ENCODE measurements at places on chromosomes 6 and 20.

DNA sequence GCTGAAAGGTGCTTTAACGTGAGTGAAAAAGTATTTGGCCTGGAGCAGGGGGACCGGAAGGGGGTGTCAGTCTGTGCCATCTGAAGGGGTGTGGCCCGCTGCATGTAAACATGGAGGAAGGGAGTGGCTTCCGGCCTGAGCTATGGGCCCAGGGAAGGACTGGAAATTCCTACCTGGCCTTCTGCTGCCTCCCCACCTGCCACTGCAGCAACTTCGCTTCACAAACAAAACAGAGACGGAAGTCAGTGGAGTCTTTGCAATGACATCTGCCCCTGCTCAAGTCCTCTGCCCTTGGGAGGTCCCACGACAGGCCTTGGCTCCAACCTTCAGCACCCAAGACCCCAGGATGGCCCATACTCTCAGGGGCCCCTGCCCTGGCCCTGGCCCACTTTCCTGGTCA is 28.1 kb upstream of the FOXP4 start:
- no peak for DNase-seq

- no peak for DNase-seq
Observed at GRCh38 chr20:10784554-10785183, 110.9 kb upstream of the JAG1 start.

DNA sequence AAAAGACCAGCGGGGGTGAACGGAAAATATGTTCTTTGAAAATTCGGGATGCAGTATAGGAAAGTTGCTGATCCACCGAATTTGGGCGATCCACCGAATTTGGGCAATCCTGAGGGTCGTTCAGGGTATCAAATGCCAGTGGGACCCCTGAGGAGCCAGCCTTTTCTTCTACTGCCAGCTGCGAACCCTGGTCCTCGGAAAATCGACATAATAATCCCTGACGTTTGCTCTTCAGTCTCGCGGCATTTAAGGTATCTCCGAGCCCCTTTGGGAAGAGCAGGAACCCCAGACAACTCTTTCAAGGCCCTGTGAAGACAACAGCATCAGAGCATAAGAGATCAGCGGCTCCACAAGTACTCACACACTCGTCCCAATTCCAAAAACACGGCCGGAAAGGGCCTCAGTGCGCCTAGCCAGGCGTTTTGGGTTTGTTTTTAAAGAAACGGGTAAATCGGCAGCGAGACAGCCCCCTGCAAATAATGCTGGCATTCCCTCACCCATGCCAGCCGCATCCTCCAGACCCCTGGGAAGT is 1.0 kb downstream of the SIM1 start:
- no peak for DNase-seq

DNA sequence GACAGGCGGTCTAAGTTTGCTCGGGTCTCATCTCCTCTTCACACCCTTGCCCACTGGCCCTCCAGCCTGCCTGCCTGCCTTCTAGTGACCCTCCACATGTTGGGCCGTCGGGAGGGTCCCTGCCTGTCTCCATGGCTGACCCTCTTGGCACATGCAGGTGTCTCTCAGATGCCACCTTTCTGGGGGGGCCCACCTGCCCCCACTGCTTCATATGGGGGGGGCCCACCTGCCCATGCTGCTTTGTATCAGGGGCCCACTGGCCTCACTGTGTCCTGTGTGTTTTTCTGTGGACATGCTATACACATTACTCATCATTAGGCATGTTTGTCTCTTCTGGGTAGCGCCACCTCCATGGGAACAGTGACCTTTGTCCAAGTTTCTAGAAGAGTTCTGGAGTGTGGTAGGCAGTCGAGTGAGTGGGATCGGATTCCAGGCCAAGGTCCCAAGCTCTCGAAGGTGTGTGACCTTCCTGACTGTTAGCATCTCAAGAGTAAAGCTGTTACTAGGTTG is 40.4 kb upstream of the KIF25 start:
- DNase-seq: no peak

GRCh38 chr6:34816635-34817301 is 24.9 kb downstream of the BLTP3A start:
- DNase-seq: no peak

DNA sequence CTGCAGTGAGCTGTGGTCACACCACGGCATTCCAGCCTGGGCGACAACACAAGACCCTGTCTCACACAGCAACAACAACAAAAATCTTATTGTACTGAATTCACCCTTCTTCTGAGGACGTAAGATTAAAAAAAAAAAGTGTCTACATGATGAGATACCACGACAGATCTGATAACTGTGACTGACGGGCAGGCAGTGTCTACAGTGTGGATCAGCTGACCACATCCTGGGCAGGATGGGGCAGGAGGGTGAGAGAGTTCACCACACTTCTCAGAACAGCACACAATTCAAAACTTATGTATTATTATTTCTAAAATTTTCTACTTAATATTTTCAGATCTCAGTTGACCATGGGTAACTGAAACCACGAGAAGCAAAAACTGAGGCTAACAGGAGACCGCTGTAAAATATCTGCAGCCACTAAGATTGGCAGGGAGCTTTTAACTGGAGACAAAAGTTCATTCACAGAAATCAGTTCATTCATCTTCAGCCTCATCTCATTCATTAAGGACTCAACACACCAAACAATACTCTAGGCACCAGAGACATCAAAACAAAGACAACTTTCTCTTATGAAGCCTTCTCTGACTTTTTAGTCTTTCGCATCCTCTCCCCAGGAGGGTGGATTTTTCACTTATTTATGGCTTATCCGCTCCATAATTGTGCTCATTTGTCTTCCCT is 15.7 kb upstream of the NHSL1 start:
- DNase-seq: no peak
